ENCODE measurements at places on chromosomes 13 and 19.

DNA sequence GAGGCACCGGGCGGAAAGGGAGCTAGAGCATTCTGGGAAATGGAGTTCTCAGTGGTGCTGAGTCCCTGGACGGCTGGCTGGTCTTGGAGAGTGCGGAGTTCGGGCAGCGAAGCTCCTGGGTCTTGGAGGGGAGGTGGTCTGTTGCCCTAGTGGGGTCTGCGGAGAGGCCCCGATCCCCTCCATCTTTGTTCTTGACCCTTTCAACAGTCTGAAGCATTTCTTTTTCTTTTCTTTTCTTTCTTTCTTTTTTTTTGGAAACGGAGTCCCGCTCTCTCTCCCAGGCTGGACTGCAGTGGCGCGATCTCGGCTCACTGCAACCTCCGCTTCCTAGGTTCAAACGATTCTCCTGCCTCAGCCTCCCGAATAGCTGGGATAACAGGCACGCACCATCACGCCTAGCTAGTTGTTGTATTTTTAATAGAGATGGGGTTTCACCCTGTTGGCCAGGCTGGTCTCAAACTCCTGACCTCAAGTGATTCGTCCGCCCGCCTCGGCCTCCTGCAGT is 440 bp upstream of the SYMPK start:
- no peak for DNase-seq

GRCh38 chr19:39212375-39212742 is 8.3 kb upstream of the SYCN start:
- DNase-seq, result no peak

DNA sequence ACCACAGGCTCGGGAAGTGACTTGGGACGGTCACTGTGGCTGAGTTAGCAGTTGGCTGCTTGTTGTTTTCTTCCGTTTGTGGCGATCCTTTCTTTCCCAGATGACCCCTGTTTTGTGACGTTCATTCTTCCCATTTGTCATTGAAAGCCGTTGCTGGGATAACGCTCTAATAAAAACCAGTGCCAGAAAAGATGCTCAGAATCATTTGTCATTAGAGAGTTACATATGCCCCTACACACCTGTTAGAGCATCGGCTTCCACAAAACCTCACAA is 39.3 kb upstream of the MCF2L start:
- DNase-seq, result no peak

GRCh38 chr13:40983725-40984667 is 35.1 kb downstream of the ELF1 start:
- DNase-seq, result no peak

DNA sequence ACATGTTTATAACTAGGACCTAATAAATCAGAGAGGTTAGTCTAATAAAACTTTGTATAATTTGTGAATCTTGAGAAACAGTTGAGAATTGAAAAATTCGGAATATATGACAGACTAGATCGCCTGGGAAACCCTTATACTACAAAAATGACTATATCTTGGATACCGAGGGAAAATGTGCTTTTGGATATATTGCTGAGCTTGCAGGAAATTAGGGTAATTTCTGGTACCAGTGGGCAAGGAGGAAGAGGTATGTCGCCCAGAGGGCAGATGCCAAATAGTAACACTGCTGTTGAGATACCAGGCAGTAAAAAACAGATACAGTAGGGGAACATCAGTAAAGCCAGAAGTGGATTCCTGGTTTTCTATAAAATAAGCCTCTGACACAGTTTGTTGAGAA is 17.3 kb downstream of the MPHOSPH8 start:
- DNase-seq, result no peak

GRCh38 chr19:47650700-47651099 is 41.8 kb downstream of the BICRA start:
- no peak for DNase-seq

DNA sequence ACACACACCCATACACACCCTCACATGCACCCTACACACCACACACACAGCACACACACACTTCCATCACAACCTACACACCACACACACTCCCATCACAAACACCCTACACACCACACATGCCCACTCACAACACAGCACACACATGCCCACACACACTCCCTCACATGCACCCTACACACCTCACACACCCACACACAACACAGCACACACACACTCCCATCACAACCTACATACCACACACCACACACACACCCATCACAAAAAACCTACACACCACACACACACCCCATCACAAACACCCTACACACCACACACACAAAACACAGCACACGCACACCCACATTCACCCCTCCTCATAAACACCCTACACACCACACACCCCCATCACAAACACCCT is 15.1 kb downstream of the PEPD start:
- no peak for DNase-seq

DNA sequence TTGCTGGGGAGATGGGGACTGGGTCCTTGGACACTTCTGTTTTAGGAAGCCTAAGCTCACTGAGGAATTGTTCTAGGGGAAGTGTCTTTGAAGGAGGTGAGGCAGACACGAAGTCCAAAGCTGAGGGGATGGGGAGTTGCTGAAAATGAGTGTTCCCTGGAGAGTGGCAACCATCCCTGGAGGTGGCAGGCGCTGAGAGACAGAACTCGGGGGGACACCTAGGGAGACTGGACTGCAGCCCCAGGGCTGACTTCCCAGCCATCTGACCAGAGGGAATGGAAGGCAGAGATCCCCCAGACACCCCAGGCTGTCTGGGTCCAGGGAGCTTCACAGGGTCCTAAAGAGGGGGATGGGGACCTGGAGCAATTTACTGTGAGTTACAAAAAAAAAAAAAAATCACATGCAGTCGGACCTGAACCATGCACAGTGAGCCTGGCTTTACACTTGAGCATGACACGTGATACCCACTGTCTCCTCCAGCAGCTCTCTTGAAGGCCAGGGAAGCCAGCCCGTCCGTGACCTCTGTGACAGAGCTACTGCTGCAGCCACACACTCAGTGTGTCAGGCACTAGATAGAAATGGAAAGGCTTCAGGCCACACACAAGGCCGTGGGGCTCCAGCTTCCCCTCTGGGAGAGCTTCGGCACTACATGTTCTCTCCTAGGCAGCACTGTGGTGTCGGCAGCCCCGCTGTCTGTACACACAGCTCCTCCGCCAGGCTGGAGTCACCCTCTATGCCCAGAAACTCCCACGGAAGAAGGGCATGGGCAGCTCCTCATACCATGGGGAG is 77.1 kb upstream of the KCTD15 start:
- no peak for DNase-seq

GRCh38 chr13:50080203-50080910 is 65.1 kb downstream of the KCNRG start:
- peak; percentile 51 for DNase-seq

- no peak for DNase-seq
Observed at GRCh38 chr13:87129602-87130300, 541.4 kb upstream of the SLITRK5 start.

DNA sequence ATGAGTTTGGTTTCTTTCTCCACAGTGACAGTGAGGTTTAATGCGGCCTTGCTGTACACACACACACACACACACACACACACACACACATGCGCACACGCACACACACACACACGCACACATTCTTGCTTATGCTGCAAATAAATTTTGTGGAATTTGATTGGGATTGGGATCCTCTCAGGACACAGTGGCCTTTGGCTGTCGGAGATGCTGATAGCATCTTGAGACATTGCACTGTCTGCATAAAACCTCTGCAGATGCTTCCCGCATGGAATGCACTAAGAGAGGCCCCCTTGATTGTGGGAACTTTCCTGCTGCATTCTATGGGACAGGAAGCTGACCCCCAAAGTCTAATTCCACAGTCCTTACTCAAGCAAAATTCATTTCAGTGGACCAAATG is 145.6 kb downstream of the FLT1 start:
- DNase-seq, result no peak

All from T47D (cell line).